ENCODE measurements at places on chromosomes 16 and 17. TPM values are rescaled to one million over a fixed set of nuclear protein-coding genes. Genes with fewer than 3 reads are reported as not detected.

CDT1 gene
- total RNA-seq: 104 TPM

SLC13A2 gene
- not detected for total RNA-seq

BICDL2 gene
- 1.2 TPM for total RNA-seq

FBXO39 gene
- total RNA-seq: 0.81 TPM

KIF18B gene
- 62.1 TPM for total RNA-seq

SCN4A gene
- not detected for total RNA-seq

CIBAR2 gene
- total RNA-seq: not detected

FADS6 gene
- total RNA-seq: not detected

CD300E gene
- total RNA-seq: not detected

NGFR gene
- not detected for total RNA-seq

TAT gene
- not detected for total RNA-seq

CCDC78 gene
- 2.1 TPM for total RNA-seq

SGCA gene
- total RNA-seq: not detected

ASGR1 gene
- total RNA-seq: 0.63 TPM

KREMEN2 gene
- not detected for total RNA-seq

PRDM7 gene
- not detected for total RNA-seq

BTBD17 gene
- not detected for total RNA-seq

PLK1 gene
- 67.6 TPM for total RNA-seq

SCARF1 gene
- 3.9 TPM for total RNA-seq

TERB1 gene
- total RNA-seq: not detected

KRTAP9-4 gene
- total RNA-seq: not detected

CDH1 gene
- total RNA-seq: not detected

OR2C1 gene
- total RNA-seq: not detected

PERCC1 gene
- total RNA-seq: 0.73 TPM

IRX5 gene
- total RNA-seq: 0.25 TPM

CACNG3 gene
- total RNA-seq: not detected

HYDIN gene
- not detected for total RNA-seq

TLCD3B gene
- total RNA-seq: 5.8 TPM

RGS11 gene
- total RNA-seq: not detected

MRTFB gene
- 18.0 TPM for total RNA-seq

TOP2A gene
- 340 TPM for total RNA-seq

EPX gene
- not detected for total RNA-seq

ADAD2 gene
- total RNA-seq: not detected

GOSR1 gene
- total RNA-seq: 41.3 TPM

MMP2 gene
- not detected for total RNA-seq

All from activated naive CD4-positive, alpha-beta T cell treated with anti-CD3 and anti-CD28 coated beads, Interleukin-2, amount 10 ng/mL, durations not matched to agents 5 hours and 36 hours (primary cell).